ENCODE measurements at places on chromosomes 5 and 9. TPM values are rescaled to one million over a fixed set of nuclear protein-coding genes. Genes with fewer than 3 reads are reported as not detected.

- DNase-seq: no peak
These were observed 40.4 kb upstream of the CRB2 start for GRCh38 chr9:123315635-123316034.

- DNase-seq: no peak
These were observed 321.0 kb upstream of the TLE4 start for GRCh38 chr9:79250806-79251205.

DNA sequence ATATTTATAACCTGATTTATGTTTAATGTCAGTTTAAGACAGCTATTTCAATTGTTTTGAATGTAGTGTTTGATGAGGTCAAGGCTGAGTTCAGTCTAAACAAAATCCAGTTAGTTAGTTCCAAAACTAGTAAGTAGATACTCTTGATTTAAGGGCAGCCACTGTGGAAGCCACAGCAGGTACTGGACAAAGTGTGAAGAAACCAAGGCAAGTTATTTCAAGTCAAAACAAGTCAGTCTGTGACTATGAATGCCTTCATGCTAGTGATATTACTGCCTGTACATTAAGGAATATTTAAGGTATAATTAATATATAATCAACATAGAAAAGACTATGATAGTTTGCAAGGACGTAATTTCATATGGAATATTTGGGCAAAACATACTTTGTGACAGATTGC lies 362.3 kb downstream of the DMRTA1 start:
- no peak for DNase-seq

SLIT3 gene
- not detected for total RNA-seq

GRCh38 chr5:124948062-124948753 lies 201.8 kb upstream of the ZNF608 start:
- peak; percentile 37 for DNase-seq

GRCh38 chr5:160371294-160371693 lies 868 bp upstream of the C1QTNF2 start:
- no peak for DNase-seq

Measured in HT-29 (cell line).